HCEC 1CT (cell line): ENCODE measurements at places on chromosomes 1 and 21.

GRCh38 chr1:162565460-162565859, 3.9 kb downstream of the UAP1 start:
- no peak for DNase-seq

DNA sequence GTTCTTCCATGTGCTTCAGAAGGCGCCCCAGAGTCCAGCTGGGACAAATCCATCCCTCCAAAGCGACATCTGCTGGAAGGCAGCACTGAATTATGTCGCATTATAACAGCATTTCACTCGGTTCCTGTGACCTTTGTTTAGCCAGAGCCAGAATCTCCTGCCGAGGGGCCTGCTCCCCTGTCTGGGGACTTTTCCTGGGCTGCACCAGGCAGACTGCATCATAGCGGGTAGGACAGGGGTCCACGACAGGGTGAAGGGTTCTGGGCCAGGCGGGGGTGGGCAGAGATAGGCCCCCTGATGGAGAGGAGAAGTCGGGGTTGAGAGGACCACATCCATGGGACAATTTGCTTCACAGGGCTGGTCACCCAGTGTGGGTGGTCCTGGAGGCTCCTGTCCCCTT, 276.9 kb downstream of the MATN1 start:
- no peak for DNase-seq

- DNase-seq = no peak
Measured at GRCh38 chr1:75341537-75341936, 207.3 kb downstream of the LHX8 start.

GRCh38 chr1:42173155-42173933, 8.8 kb upstream of the GUCA2A start:
- DNase-seq = peak; percentile 41

GRCh38 chr1:40039245-40039756, 1.2 kb upstream of the CAP1 start:
- DNase-seq = no peak

GRCh38 chr1:16053781-16054502, 10.4 kb downstream of the CLCNKB start:
- DNase-seq = no peak

- peak; percentile 100 for DNase-seq
Measured at GRCh38 chr1:85611856-85612255, 31.3 kb downstream of the CCN1 start.

- DNase-seq = no peak
Measured at GRCh38 chr1:184418652-184419349, 32.0 kb downstream of the C1orf21 start.

GRCh38 chr1:152876827-152877226, 1.3 kb upstream of the SMCP start:
- DNase-seq = no peak

DNA sequence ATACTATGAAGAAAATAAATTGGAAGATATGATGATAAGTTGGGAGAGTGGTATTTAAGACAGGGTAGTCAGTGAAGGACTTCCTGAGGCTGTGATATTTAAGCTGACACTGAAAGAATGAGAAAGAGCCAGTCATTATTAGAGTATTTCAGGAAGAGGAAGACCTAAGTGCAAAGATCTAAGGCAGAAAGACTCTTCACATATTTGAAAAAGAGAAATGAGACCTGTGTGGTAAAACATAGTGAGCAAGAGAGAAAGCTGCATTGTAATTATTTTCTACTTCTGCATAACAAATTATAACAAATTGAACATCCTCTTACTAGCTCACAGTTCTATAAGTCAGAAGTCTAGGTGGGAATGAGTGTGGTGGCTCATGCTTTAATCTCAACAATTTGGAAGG, 34.6 kb upstream of the DOCK7 start:
- no peak for DNase-seq

GRCh38 chr1:233614743-233615521, 1.0 kb downstream of the KCNK1 start:
- DNase-seq = no peak

DNA sequence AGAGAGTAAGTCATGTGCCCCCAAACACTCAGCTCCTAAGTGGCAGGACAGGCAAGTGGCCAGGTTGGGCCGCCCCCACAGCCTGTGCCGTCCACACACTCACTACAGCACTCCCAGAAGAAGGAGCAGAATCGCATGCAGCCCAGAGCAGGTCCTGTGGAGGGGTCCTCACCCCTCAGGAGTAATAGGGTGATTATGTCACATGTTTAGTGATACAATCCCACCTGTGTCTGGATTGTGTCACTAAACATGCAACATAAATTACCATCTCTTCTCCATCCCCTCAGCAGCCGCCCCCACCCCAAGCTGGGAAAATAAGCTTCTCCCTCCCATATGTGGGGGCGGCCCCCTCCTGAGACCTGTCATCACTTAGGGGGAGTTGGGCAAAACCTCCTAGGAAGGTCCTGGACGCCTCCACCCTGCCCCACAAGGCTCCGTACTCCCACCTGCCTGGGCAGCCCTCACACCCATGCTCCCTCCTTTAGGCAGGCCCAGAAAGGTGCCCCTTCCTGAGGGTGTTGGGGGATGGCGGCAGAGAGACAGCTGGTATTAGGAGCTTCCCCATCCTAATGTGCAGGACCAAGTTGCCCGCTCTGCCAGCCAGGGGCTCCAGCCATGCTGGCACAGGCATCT, 56.9 kb downstream of the STUM start:
- no peak for DNase-seq

GRCh38 chr1:87583459-87583858, 254.8 kb downstream of the LMO4 start:
- DNase-seq = no peak

- DNase-seq = no peak
Measured at GRCh38 chr1:234497589-234497988, 18.6 kb upstream of the TARBP1 start.

DNA sequence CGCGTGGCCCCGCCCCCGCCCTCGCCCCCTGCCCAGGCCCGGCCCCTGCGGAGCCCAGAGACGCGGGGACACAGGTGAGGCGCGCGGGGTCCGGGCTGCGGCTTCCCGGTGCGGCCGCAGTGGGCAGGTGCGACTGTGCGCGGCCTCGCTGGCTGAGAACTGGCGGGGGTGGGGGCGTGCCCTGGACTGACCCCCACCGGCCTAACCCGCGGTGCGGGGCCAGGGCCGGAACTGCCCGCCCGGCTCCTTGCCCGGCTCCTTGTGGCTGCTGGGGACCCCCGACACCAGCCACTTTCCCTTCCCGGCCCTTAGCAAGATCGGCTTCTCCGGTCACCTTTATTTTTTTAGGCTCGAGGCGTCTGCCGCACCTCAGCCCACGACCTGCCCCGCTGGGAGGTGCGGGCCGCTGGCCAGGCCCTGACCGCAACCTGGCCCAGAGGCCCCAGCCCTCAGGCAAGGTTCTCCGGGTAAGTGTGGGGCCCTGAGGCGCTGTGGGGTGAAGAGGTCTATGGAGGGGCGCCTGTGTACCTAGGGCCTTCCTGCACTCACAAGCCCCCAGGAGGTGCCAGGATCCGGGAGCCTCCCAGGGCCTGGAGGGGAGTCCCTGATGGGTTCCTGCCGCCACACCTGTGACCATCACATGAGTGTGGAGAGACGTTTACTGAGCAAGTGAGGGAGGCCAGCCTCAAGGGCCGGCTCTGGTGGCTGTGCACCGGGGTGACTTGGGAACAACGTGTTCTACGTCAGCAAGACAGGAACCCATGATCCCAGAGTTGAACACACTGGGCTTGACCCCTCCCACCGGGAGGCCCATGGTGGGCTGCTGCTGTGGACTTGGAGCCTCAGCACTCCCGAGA, at the start of gene SMIM1:
Gene SMIM1 (plus strand): TSS at position 35 of the 857 bp plus-strand sequence. CDS start 2,625 bp downstream, outside the sequence.
- DNase-seq = no peak

GRCh38 chr1:18955131-18955440, 1.4 kb downstream of the IFFO2 start:
- DNase-seq = no peak

DNA sequence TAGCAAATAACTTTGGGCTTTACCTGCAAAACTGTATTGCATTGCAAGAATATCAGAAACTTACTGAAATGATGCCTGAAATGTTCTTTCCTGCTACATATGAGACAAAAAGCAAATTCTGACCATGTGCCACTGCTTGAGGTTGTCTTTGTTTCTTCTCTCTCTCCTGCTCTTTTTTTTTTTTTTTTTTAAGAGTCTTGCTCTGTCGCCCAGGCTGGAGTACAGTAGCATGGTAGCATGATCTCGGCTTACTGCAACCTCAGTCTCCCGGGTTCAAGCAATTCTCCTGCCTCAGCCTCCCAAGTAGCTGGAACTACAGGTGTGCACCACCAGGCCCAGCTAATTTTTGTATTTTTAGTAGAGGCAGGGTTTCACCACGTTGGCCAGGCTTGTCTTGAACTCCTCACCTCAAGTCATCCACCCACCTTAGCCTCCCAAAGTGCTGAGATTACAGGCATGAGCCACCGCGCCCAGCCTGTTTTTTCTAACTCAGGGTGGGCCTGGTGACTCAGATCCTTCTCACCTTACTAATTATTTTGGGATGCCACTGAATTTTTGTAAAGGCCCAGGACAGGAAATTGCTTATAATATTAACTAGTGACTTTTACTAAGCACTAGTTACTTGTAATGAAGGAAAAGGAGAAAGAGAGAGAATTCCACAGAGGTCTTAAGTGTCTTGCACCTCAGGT, 35.9 kb downstream of the DNASE2B start:
- DNase-seq = no peak

DNA sequence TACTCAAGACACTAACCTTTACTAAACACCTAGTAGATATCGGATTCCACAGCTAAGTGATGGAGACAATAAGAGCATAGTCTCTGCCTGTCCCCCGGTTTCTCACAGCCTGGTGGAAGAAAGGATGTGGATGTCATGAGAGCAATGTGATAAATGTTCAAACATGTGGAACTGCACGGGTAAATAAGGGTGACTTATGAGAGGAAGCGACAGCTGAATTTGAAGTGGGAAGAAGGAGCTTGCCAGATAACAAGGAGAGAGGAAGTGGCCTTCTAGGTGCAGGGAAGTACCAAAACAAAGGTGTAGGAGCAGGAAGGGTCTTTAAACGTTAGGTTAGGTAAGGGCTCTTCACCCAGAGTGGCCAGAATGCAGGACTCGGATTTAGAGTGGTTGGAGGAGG, 178.6 kb upstream of the NRIP1 start:
- DNase-seq = no peak

GRCh38 chr1:40664791-40665190, 691 bp downstream of the RIMS3 start:
- no peak for DNase-seq

- no peak for DNase-seq
Measured at GRCh38 chr1:115838431-115839028, 2.4 kb downstream of the NHLH2 start.

DNA sequence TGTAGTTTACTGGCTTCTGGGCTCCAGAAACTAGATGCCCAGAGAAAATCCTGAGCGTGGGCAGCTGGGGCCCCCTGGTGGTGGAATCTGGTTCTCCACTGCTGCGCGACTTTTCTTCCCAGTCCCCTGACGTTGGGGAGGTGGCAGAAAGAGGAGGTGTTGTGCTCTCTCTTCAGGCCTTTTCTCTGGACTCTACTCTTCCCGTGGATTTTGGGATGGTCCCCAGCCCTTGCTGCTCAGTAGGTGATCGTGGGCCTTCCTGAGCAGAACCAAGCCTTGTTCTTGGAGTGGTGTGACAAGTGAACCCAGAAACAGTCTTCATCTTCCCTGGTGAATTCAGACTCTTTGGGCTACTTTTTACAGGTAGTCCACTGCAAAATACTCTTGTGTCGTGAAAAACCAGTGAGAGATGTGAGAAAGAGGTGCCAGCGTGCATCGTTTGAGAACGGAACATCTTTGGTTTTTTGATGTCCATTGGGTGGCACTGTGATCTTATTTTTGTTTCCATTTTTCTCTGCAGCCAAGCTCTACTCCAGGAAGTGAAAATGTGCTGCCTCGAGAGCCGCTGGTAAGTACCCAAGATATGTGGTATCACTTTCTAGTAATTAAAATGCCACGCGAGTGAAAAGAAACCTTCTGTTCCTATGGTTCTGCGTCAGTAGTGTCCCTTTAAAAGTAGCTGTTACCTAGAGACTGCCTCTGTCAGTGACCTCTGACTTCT, 20.2 kb downstream of the PEX14 start:
- peak; percentile 58 for DNase-seq

DNA sequence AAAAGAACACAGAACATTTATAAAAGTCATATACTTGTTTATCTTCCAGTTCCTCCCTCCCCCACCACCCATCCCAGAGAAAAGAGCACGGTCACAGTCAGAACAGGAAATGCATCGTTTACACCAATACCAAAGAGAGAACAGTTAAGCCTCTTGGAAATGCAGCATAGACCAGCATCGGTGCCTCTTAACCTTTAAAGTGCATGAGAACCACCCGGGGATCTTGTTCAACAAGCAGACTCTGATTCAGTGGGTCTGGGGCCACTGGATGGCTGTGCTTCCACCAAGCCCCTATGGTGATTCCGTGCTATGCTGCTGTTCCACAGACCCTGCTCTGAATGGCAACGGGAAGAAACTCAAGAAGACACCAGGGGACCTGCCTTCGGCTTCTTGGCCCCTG, 19.2 kb downstream of the FAM89A start:
- peak; percentile 83 for DNase-seq

DNA sequence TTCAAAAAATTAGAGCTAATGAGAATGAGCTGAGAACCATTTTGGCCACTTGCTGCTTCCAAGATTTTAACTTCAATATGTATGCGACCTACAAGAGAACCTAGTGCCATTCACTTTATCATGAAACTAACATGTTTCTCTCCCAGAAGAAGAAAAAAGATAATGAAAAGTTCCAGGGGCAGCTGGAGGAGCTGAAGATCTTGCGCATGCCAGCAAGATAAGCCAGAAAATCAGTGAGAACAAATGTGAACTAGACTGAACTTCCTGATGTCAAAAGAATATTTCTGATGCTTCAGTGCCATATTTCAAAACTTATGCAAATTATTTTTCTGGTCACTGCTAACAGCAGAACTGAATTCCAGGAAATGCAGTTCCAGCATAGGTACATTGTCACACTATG, 1265.1 kb downstream of the BRINP3 start:
- DNase-seq = no peak

DNA sequence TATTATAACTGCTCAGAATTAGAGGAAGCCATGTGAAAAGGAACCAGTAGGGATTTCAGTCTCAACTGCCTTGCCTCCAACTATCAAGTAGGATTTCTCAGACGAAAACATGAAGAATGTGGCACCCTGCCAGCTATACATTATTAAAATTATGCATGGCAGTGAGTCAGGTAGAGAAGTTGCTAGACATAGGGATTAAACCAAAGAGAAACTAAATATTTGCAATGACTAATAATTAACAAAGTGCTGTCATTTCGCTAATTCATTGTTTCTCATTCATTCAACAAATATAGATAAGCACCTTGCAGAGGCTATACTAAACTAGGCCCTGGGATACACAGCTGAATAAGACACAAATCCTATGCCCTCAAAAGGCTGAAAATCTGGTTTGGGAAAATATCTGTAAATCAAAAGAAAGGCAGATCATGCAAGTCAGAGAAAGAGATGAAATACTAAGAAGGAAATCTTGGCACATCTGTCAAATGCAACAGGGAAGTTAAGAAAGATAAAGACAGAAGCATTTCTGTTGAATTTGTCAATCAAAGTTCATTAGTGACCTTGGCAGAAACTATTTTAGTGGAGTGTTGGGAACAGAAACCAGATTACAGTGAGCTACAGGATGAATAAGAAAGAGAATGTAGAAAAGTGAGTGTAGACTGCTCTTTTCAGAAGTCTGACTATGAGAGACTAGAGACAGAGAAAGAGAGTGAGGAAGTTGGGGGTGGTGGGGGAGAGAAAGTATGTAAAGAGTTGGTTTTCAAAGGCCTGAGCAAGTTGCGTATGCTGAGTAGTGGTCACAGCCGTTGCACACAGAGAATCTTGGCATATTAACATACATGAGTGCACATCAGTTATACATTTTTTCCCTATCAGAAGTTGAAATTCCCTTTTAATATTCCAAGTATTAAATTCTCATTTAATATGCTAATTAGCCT, 14.7 kb upstream of the NBPF11 start:
- no peak for DNase-seq
